CD4-positive, alpha-beta T cell treated with Interleukin-15 for 4 hours (primary cell): ENCODE measurements at places on chromosomes 5 and 9.
A peak's percentile ranks its signal among the peaks of the same experiment; 100 is the strongest.

- no peak for DNase-seq
Observed at GRCh38 chr5:39464088-39464487, 39.3 kb upstream of the DAB2 start.

DNA sequence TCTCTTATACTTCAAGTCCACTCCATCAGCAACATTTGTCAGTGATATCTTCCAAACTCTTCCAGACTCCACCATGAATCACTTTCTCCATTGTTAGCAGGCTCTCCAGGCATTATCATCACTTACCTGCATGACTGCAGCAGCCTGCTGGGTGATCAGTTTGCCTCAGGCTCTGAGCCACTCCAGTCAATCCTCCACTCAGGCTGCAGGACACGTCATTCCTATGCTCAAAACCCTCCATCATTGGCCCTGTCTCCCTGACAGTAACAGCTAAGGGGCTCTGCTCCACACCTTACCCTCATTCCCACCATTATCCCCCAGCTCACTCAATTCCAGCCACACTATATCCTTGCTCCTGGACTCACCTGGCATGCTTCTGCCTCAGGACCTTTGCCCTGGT, 10.7 kb downstream of the DIRAS2 start:
- DNase-seq = no peak

GRCh38 chr5:52748590-52748989, 39.1 kb upstream of the ITGA1 start:
- peak; percentile 14 for DNase-seq

DNA sequence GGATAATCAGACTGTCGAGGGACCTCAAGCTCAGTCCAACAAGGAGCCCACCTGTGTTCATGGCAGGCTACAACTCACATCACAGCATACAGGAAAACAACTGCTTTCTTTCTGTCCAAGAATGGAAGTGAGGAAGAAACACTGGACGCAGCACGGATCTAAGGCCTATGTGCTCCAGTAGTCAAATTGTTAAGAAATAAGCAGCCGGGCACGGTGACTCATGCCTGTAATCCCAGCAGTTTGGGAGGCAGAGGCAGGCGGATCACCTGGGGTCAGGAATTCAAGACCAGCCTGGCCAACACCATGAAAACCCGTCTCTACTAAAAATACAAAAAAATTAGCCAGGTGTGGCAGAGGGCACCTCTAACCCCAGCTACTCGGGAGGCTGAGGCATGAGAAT, 427.8 kb downstream of the BNC2 start:
- no peak for DNase-seq

GRCh38 chr5:100186181-100186580, 349.0 kb upstream of the FAM174A start:
- DNase-seq = no peak

DNA sequence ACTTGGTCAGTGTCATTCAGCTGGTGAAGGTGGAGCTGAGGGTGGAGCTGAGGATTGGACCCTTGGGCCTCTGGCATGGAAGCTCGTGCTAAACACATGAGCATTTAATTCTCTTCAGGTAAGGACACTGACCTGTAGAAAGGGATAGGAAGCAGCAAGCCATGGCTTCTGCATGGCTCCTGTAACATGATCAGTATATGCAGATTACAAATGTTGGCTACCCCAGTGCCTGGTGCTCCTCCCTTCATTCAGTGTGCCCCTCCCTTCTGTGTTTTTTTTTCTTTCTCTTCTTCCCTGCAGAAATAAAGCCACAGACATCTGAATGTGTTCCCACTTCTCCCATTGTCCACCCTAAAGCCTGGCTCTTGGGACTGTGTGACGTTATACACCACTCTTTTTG, 52.9 kb downstream of the ARHGAP26 start:
- DNase-seq = no peak

GRCh38 chr5:33317271-33317670, 123.5 kb upstream of the TARS1 start:
- no peak for DNase-seq
